Thoracic aorta (tissue), 2 donors: ENCODE measurements at places on chromosomes 7 and 10.

GRCh38 chr7:3943779-3944520 is 642.9 kb downstream of the SDK1 start:
- H3K4me1 ChIP-seq = no peaks in the 10 kb centered on the region
- no peak overlapping the region for H3K27ac ChIP-seq
- no peaks in the 10 kb centered on the region for H3K36me3 ChIP-seq
- H3K4me3 ChIP-seq = no peak overlapping the region
- H3K27me3 ChIP-seq = no peaks in the 10 kb centered on the region

DNA sequence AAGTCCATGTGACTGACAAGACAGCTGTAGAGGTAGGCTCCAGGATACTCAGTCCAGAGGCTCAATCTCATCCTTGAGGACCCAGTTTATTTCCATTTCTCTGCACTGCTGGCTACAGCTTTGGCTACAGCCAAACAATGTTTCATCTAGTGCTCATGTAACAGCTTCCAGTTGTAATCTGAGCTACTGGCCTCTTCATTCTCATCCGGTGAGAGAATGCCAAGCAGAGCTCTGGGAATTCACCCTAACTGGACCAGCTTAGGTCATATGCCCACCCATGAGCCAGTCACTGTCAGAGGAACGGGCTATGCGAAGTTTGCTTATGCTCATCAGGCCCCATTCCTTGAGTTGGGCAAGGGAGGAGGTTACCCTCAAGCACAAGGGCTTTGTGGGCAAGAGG is 192.9 kb downstream of the EVX1 start:
- no peaks in the 10 kb centered on the region for H3K36me3 ChIP-seq
- no peaks in the 10 kb centered on the region for H3K4me1 ChIP-seq
- H3K27ac ChIP-seq = no peak overlapping the region
- H3K27me3 ChIP-seq = no peaks in the 10 kb centered on the region
- no peak for DNase-seq

GRCh38 chr7:156456032-156456431 is 184.5 kb upstream of the RNF32 start:
- DNase-seq = no peak
- no peak overlapping the region for H3K27ac ChIP-seq
- no peaks in the 10 kb centered on the region for H3K27me3 ChIP-seq
- H3K36me3 ChIP-seq = no peaks in the 10 kb centered on the region
- H3K4me3 ChIP-seq = no peak overlapping the region
- no peaks in the 10 kb centered on the region for H3K4me1 ChIP-seq

- H3K4me1 ChIP-seq = no peaks in the 10 kb centered on the region
- H3K36me3 ChIP-seq = no peaks in the 10 kb centered on the region
- H3K27ac ChIP-seq = no peak overlapping the region
- H3K27me3 ChIP-seq = no peaks in the 10 kb centered on the region
- no peak overlapping the region for H3K4me3 ChIP-seq
Observed at GRCh38 chr10:131857156-131858117, 43.4 kb upstream of the PPP2R2D start.

DNA sequence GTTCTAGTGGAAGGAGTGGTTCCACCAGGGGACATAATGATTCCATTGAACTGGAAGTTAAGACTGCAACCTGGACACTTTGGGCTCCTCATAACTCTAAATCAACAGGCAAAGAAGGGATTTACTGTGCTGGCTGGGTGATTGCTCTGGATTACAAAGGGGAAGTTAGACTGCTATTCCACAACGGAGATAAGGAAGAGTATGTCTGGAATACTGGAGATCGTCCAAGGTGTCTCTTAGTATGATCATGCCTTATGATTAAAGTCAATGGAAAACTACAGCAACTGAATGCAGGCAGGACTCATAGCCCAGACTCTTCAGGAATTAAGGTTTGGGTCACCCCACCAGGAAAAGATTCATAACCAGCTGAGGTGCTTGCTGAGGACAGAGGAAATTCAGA is 310.6 kb upstream of the MGMT start:
- no peaks in the 10 kb centered on the region for H3K36me3 ChIP-seq
- DNase-seq = no peak
- no peak overlapping the region for H3K27ac ChIP-seq

GRCh38 chr10:126060261-126060931 is 164.0 kb downstream of the FANK1 start:
- peaks cover 38% of the 10 kb centered on the region for H3K4me1 ChIP-seq
- no peak overlapping the region for H3K4me3 ChIP-seq
- no peak for DNase-seq
- H3K27ac ChIP-seq = peak overlapping the region; percentile 68
- no peaks in the 10 kb centered on the region for H3K27me3 ChIP-seq

- H3K4me1 ChIP-seq = no peaks in the 10 kb centered on the region
- H3K27me3 ChIP-seq = no peaks in the 10 kb centered on the region
- no peak overlapping the region for H3K4me3 ChIP-seq
- no peak for DNase-seq
Observed at GRCh38 chr10:104766341-104766740, 125.3 kb downstream of the SORCS3 start.

DNA sequence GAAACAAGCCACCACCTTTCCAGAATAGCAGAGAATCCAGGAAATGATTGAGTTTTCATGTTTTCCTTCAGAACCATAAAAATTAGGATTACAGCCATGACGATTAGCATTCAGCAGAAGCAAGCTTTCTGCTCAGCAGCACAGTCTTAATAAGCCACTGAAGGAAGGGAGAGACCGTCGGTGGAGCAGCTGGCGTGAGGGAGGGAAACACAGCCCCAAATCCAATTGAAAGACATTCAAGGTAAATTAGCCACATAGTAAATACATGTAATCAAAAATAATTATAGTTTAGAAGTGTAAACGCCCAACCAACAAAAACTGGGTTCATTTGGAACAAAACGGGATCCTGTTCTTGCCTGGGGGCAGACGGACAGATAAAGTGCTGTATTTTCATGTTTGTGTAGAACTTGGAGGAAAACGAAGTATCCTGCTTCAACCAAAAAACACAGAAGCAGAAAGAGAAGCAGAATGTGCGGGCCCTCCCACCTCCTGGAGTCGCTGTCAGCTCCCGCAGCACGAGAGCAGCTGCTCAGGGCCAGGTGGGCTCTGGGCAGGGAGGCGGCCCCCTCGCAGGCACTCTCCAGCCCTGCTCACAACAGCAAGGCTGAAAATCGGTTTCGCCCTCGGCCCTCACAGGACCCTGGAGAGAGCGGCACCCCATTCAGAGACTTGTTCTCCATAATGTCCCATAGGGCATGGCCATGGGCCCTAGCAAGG is 84.9 kb downstream of the TCERG1L start:
- H3K27me3 ChIP-seq = no peaks in the 10 kb centered on the region
- no peak for DNase-seq
- no peaks in the 10 kb centered on the region for H3K4me1 ChIP-seq
- no peak overlapping the region for H3K27ac ChIP-seq
- H3K36me3 ChIP-seq = no peaks in the 10 kb centered on the region

DNA sequence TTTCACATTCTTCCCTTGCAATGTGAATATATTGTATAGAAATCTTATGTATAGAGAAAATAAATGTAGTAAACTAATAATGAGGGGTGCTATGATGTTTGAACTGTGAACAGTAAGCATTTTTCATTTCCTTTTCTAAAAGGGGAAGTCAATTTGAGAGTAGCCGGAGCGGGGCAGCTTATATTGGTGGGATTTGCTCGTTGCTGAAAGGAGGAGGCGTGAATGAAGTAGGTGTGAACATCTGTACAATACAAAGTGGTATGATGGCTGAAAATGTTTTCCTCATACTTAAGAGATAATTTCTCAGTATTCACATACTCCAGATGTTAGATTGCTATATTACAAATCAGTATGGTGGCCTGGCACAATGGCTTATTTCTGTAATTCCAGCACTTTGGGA is 87.1 kb downstream of the SRI start:
- DNase-seq = no peak
- no peak overlapping the region for H3K27ac ChIP-seq
- no peak overlapping the region for H3K4me3 ChIP-seq

DNA sequence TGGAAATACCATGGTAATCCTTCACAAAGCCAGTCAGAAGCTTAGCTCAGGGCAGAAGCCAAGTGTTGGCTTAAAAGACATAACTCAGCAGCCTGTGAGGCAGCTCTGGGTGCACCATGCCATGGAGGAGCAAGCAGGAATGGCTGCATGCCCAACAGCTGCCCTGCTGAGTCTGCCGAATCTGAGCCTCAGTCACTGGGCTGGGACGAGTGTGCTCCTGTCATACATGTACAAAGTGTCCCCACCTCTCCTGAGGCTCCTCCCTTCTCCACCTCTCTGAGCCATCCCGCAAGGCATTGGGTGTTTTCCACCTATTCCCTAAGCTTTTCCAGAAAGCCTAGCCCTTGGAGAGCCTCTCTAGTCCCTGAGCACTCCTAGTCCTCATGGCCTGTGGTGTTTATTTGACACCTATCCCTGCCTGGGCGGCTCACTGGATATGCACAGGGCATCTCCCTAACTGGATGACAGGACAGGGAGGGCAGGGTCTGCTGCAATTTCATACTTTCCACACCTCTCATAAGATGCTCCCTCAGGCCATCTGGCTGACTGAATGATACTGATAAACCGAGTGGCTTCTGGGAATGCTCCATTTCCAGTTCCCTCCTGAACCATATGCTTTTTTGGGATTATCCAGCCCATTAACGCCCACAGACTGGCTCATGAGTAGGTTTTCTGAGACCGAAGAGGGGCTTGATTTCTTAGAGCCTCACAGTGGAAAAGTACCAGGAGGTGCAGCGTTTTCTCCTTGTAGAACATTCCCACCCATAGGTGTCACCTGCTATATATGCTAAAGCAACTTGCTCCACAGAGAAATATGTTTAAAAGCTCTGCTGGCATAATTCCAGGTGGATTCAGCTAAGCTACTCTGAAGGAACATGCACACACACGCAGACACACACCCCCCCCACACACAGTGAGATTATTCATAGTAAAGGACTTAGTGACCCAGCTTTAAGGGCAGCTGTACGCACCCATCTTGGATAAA is 199.3 kb downstream of the SNX10 start:
- H3K4me1 ChIP-seq = no peaks in the 10 kb centered on the region
- DNase-seq = no peak
- no peak overlapping the region for H3K27ac ChIP-seq
- H3K27me3 ChIP-seq = no peaks in the 10 kb centered on the region

- no peak overlapping the region for H3K4me3 ChIP-seq
- no peaks in the 10 kb centered on the region for H3K36me3 ChIP-seq
- no peak for DNase-seq
- H3K4me1 ChIP-seq = peaks cover 9% of the 10 kb centered on the region
- no peaks in the 10 kb centered on the region for H3K27me3 ChIP-seq
- no peak overlapping the region for H3K27ac ChIP-seq
Observed at GRCh38 chr7:2513702-2514101, 5.9 kb upstream of the LFNG start.

- no peaks in the 10 kb centered on the region for H3K36me3 ChIP-seq
- H3K4me3 ChIP-seq = peak overlapping the region; percentile 68
- no peak for DNase-seq
- no peak overlapping the region for H3K27ac ChIP-seq
Observed at GRCh38 chr10:14010101-14010558, 320.6 kb downstream of the FRMD4A start.

DNA sequence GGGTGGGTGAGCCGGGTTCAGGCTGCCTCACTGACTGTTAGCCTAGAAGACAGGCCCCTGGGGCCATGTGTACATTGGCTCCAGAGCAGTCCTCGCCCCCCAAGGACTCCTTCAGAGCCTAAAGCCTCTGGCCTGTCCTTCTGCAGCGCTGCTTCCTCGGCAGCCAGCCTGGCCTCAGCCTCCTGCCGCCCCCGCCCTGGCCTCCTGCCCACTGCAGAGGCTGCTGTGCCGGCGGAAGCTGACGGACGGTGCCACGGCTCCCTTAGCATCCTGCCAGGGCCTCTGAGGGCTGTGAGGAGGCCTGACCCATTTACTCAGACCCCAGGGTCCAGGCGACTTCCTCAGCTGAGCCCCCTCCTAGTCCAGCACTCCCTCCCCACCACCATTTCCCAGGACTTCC is 4.9 kb downstream of the SRRM3 start:
- no peaks in the 10 kb centered on the region for H3K27me3 ChIP-seq
- H3K4me3 ChIP-seq = no peak overlapping the region
- no peak overlapping the region for H3K27ac ChIP-seq
- H3K36me3 ChIP-seq = no peaks in the 10 kb centered on the region
- no peak for DNase-seq
- H3K4me1 ChIP-seq = no peaks in the 10 kb centered on the region

GRCh38 chr7:98640375-98640774 is 23.3 kb downstream of the NPTX2 start:
- no peak for DNase-seq
- no peak overlapping the region for H3K4me3 ChIP-seq
- no peaks in the 10 kb centered on the region for H3K4me1 ChIP-seq

- peaks cover 24% of the 10 kb centered on the region for H3K4me1 ChIP-seq
- H3K27ac ChIP-seq = peak overlapping the region; percentile 51
- no peak overlapping the region for H3K4me3 ChIP-seq
- DNase-seq = no peak
Observed at GRCh38 chr7:107208563-107208962, 39.8 kb downstream of the HBP1 start.

DNA sequence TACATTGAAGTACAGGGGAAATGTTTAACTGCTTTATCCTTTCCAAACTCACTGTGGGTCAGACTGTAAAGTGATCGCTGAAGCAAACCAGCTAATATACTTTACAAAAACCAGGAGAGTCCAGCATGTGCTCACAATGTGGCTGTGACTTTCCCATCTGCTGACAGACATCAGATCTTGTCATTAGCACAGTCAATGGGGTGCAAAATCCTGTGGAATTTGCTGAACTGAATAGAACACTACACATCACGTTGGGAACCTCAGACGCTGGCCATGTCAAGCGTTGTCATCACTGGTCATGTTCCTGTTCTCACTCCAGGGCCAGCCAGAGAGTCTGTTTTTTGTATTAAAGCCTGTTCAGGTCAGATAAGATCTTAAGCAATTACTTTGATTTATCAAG is 83.4 kb downstream of the AGMO start:
- DNase-seq = no peak
- H3K4me3 ChIP-seq = no peak overlapping the region
- H3K27me3 ChIP-seq = no peaks in the 10 kb centered on the region
- no peak overlapping the region for H3K27ac ChIP-seq
- no peaks in the 10 kb centered on the region for H3K4me1 ChIP-seq

DNA sequence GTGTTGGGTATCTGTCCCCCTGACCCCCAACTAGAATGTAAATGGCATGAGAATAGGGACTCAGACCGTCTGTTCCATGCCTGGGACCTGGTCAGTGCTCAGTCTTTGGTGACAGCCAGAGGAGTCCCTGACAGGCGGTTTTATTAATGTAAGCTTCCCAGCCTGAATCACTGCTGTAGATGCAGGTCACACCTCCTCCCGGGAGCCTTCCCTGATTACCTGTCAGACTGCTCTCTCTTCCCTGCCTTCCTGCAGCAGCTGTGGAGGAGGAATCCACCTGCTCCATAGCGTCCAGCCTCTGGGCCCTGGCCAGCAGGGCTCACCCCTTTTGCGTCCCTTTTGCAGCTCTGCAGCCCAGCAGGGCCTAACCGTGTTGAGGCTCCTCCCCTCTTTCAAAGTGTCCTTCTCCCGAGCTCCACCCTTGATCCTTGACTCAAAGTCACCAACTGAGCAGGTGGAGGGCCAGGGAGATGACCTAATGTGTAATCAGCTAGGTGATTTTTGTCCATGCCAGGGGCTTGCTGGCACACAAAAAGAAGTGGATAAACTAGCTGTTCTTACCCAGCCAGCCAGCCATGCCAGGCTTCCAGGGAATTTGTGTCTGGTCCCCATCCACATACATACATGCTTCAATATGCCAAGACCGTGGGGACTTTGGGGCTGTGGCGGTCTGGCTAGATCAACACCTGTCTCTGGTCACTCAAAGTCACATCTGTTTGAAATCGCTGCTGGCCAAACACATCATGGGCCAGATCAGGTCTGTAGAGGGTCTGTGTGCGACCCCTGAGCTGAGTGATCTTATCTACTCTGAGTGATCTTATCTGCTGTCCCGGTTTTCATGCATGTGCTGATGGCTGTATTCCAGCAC is 195.1 kb downstream of the CCDC3 start:
- no peaks in the 10 kb centered on the region for H3K27me3 ChIP-seq
- no peaks in the 10 kb centered on the region for H3K4me1 ChIP-seq
- DNase-seq = no peak
- H3K27ac ChIP-seq = no peak overlapping the region
- no peaks in the 10 kb centered on the region for H3K36me3 ChIP-seq
